ENCODE measurements at places on chromosomes 6 and 20.

GRCh38 chr20:31945319-31945718 lies 6.5 kb downstream of the PDRG1 start:
- DNase-seq, result no peak

DNA sequence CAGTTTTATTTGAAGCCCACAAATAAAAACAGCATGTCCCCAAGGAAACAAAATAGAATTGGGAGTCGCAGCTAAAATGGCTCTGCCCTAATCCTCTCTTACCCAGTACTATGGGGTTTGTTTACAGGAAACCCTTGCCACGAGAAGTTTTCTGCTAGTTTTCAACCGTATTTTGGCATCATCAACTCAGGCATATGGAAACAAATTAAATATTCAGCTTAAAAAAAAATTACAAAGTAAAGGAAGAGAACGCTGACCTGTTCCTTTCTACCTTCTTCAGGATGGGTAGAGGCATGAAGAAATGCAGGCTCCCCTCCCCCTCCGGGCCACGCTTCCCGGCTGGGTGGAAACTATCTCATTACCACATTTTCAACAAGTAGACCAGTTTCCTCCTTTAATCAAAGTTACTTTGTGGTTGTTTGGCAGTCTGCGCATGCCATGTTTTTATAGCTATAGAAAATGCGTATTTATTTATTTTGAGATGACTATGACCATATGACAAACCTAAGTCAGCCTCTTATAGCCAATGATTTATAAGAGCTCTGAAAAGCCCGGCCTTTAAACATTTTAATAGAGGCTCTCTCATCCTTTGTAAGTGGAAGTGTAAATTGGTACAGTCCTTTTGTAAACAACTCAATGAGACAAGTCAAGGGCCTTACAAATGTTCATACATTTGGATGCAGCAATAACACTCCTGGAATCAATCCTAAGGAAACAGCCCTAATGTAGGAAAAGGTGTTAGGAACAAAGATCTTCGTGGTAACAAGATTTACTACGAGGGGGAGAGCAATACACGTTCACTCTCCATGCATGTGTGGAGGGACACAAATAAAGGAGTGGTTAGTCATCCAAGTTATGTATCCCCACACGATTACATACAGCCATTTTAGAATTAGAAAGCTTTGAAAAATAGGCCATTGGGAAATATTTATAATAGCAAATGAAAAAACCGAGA lies 16.1 kb upstream of the ZNF217 start:
- DNase-seq, result peak; percentile 60

DNA sequence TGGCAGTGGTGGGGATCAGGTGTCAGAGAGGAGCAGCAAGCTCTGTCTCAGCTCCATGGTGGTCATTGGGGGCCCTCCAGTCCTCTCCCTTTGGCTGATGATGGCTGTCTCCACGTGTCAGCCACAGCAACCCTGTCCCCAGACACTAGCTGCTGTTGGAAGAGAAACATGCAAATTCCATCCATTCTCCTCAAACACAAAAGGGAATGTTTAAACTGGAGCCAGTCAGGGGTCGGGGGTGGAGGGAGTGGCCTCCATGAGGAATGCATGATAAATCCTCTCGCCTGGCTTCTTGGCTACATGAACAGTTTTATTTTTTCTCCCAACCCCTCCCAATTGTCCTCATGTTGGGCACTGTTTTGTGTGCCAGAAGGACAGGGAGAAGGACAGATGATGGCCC lies 86.4 kb downstream of the EDN3 start:
- no peak for DNase-seq

GRCh38 chr20:20847814-20848213 lies 135.4 kb upstream of the RALGAPA2 start:
- no peak for DNase-seq

DNA sequence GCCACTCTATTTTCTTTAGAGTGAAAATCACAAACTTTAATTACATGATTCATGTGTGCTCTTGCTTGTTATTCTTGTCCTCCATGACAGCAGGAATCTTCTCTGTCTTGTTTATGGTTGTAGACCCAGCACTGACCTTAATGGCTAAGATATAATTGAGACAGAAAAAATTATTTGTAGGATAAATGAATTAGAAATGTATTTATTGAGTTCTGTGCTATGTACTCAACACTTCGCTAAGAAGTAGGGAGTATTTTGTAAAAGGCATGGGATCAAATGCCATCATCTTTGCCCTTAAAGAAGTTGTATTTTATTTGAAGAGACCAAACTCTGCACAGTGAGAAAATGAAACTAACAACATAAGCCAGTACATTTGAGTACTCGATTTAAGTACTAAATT lies 71.2 kb downstream of the CBLN4 start:
- no peak for DNase-seq

DNA sequence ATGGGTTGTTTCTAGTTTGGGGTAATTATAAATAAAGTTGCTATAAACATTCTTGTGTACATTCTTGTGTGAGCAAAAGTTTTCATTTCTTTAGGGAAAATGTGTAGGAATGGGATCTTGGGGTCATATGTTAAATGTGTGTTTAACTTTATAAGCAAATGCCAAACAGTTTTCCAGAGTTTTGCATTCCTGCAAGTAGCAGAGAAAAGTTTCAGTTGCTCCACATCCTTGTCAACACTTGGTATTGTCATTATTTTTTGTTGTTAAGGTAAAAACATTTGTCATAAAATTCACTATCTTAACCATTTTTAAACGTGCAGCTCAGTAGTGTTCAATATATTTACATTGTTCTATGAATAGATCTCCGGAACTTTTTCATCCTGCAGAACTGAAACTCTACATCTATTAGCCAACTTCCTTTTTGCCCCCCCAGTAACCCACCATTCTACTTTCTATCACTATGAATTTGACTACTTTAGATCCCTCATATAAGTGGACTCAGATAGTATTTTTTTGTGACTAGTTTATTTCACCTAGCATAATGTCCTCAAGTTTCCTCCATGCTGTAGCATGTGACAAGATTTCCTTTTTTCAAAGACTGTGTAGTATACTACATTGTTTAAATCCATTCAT lies 48.4 kb downstream of the PHACTR2 start:
- no peak for DNase-seq

DNA sequence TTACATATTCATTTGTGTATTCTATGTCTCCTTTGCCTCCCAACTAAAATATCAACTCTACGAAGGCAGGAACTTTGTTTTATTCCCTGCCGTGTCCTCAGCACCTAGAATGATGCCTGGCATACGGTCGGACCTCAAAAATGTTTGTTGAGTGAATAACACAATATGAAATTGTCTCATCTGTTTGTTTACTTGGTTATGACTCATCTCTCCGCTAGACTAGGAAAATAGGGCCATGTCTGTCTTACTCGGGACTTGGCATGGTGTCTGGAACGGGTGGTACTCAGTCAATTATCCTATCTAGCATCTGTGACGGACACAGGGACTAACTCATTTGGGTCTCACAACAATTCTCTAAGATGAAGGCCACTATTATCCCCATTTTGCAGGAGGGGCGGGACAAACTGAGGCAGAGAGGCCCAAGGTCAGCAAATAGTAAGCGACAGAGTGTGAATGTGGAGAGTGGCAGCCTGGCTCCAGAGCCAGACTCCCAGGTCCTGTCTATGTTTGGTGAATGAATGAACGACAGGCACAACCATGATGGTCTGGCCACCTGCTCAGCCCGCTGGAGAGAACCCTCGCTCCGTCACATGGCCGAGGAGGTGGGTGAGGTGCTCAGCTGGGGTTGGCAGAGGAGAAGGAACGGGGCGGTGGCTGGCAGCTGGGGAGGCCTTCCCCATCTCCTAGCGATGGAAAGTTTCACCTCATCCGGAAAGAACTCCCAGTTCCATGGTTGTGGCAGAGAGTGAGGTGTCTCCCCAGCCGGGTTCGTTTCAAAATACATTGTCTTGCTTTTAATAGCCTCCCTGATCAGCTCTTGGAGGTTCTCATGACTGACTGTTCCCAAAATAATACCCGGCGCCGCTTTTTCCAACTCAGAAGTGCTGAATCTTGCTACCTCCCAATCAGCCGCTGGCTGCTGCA lies 27.6 kb upstream of the NFATC2 start:
- peak; percentile 65 for DNase-seq

DNA sequence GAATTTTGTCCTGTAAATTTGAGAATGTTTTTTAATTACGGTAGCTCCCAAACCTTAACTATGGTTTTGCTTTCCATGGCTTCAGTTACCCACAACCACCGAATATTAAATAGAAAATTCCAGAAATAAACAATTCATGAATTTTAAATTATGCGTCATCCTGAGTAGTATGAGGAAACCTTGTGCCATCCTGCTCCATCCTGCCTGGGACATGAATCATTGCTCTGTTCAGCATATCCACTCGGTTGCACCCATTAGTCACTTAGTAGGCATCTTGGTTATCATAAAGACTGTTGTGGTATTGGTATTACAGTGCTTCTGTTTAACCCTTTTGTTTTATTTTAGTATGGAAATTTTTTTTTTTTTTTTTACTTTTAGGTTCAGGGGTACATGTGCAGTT lies 39.7 kb downstream of the KCNS1 start:
- DNase-seq, result peak; percentile 91

DNA sequence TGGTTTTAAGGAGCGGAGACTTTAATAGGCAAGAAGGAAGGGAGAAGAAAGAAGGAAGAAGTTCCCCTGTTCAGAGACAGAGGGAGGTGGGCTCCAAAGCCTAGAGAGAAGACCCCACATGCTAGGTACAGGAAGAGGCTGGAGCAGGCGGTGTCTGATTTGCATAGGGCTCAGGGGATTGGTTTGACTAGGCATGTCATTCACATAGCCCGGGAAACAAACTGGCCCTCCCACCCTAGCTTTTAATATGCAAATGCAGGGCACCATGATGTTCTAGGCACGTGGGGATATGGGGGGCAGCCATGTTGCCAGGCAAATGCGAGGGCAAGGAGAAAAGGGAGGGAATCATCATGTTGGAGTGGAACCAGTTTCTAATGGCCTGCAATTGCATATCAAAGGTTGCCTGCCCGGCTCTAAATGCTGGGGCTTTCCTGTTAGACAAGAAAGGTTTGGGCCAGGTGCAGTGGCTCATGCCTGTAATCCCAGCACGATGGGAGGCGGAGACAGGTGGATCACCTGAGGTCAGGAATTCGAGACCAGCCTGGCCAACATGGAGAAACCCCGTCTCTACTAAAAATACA lies 34.3 kb upstream of the AGPAT4 start:
- DNase-seq, result no peak

DNA sequence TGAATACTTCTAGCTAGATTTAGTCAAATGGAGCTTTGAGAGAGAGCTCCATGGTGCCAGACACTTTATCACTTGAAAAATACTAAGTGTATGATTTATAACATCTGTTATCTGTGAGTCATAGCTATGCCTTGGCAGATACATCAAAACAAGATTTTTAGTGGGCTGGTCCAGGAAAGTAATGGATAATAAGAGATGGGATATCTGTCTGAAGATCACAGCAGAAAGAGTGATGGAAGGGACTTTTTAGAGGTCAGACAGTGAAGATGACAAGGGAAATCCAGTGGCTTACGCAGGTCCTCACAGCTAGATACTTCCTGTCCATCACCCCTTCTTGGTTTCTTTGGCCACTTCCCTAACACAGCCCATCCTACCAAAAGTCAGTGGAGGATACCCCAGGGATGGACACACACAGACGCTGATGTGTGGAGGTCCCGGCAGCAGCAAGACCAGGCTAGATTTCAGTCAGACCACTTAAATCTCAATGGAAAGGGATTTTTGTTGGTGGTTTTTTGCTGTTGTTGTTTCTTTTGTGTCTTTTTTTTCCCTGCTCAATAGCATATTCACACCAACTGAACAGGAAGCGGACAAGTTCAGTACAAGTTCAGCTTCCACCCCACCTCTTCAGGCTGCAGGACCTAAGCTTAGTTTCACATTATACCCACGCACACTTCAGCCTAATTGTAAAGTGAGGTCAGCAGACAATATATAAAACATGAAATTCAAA lies 209.3 kb downstream of the ALDH8A1 start:
- peak; percentile 71 for DNase-seq

GRCh38 chr20:17568045-17568788 lies 1.7 kb upstream of the DSTN start:
- DNase-seq, result no peak

- no peak for DNase-seq
Observed at GRCh38 chr6:12339808-12340487, 49.8 kb downstream of the EDN1 start.

GRCh38 chr20:50269091-50270033 lies 78.7 kb downstream of the CEBPB start:
- DNase-seq, result peak; percentile 45

DNA sequence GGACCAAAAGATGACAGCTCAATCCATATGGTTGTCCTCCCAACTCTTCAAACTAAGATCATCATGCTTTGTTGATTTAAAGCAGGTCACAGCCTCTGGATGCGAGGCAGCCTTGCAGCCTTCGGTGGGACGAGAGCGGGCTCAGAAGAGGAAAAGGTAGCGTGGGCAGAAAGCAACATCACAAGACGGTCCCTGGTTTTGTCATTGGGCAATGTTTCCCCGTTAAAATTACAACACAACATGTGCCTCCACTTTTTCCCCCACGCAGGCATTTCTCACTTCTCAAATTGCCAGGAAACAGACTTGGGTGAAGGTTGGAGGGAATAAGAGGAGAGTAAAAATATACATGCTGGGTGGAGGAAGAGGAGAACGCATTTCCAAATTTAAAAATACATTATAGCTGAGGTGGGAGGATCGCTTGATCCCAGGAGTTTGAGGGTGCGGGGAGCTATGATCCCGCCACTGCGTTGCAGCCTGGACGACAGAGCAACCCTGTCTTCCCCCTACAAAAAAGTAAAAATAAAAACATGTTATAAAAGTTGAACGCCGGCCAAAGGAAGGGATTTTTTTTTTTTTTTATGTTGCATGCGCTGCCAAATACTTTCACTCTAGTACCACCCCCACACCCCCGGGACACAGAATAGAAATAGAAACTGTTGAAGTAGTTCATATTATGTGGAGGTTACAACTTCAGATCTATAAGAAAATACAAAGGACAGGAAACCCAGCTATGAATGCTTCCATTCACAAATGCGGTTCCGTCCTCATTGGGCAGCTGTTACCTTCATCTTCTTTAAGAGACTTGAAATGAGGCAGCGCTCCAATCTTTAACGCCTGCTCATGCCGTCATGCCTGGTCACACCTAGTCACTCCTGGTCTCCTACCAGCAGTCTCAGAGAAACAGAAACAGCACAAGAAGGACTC lies 13.9 kb upstream of the NAA20 start:
- DNase-seq, result peak; percentile 69

GRCh38 chr6:152265651-152266050 lies 371.5 kb downstream of the SYNE1 start:
- no peak for DNase-seq

DNA sequence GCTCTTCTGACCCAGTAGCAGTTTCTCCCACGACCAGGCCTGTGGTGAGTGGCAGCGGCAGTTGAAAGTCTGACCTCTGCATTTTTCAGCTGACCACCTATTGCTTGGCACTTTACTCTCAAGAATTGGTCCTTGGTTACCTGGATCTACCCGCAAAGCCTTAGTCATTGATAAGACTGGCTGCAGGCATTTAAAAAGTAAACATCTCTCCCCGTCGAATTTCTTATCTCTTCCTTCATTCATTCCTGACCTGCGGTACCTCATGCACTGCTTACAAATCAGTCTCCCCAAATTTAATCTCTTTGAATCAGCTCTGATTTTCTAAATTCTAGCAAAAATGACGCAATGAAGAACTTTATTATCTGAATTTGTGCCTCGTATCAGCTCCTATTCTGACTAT lies 26.1 kb upstream of the IPCEF1 start:
- no peak for DNase-seq
